ENCODE measurements at places on chromosomes 2 and 18.
A peak's percentile ranks its signal among the peaks of the same experiment; 100 is the strongest.

- no peak for DNase-seq
Measured at GRCh38 chr2:130286983-130287655, 55.6 kb upstream of the IMP4 start.

GRCh38 chr18:24868311-24868710, 407.9 kb downstream of the HRH4 start:
- DNase-seq: no peak

- DNase-seq: peak; percentile 17
Measured at GRCh38 chr18:50726960-50727589, 92.7 kb downstream of the MRO start.

- DNase-seq: no peak
Measured at GRCh38 chr18:14975431-14975830, 227.5 kb downstream of the ANKRD30B start.

DNA sequence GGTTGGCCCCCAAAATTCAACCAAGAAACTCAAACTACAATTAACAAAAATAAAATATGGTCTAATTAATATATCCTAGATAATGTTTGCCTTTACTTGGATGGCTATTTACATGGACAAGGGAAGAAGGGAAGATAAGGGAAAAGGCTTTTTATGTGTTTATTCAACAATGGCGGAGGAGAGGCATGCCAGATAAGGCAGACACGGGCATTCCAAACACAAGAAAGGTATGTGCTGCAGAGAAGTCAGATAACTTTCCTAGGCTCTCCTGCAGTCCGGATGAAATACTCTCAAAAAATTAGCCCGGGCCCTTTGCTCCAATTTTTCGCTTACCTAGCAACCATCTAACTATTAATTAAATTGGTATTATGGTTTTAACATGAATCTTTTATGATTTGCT, 5.1 kb upstream of the TTR start:
- DNase-seq: no peak

All from anterior cingulate cortex (tissue), 58 donors.